ENCODE measurements at places on chromosomes 4 and X.

GRCh38 chr4:304969-305680, at the start of gene ZNF732:
TSS of gene ZNF732 (minus strand) at chr4:305474. CDS start at chr4:305310, 164 bp downstream.
- DNase-seq, result peak; percentile 26

DNA sequence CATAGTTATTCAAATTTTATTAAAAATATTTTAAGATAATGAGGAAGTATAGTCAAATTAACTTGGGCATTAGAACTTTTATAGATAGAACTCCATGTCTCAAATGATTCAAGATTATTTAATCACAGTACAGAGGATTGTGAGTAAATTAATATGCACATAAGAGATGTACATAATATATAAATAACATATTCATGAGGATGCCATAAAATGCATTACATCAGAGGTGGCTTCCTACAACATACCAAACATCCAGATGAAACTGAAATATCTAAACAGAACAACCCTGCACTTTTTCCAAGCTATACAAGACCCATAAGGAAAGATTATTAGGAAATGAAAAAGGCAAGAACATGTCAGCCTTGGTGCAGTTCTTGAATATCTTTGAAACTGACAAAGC, 91.3 kb upstream of the NAP1L5 start:
- no peak for DNase-seq

DNA sequence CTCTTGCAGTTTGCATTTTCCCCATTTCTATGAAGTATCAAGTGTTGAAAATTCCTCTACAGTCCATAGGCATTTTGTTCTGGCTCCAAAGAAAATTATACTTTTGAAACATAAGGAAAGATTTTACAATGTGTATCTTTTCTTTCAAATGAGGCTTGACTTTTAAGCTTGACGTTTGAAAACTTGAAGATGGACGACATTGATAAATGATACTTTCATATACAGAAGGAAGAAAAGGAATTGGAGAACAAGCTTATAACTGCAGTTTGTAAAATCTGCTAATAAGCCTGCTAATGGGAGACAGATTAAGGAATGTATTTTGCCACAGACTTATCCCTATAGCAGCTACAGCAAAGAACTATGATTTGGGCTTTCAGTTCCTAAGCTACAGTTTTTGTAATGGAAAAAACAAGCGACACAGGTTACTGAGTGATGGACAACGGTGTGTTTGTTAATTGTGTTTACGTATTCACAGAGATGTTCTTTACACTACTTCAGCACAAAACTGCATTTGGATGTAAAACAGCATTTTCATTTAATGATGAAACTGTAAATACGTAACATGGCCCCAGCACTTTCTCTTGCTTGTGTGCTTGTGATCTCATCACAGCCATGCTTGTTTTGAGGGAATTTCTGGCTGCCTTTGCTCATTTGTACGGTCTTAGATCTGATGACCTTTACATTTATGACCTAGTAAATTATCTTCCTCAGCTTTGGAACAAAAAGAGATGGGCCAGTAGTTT, 83.2 kb upstream of the FAT1 start:
- DNase-seq, result no peak

DNA sequence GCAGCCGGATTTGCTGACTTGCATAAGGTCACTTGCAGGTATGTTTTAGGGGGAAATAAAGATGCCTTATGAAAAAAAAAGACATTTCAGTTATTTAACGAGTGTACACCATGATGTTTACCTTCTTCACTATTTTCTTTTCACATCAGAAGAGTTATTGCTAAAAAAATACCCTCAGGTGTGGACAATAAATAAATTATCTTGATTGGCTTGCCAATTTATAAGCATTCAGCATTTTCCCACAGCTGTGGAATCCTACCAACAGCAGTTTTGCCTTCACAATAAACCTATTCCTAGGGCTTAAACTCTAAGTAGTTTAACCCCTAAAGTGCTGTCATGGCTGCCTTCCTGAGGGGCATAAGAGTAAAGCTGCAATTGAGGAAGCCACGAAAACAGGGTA, 83.4 kb upstream of the S100G start:
- DNase-seq, result no peak

- DNase-seq, result no peak
These were observed 1038.9 kb upstream of the DIAPH2 start for GRCh38 chrX:95645738-95646137.
